ENCODE measurements at places on chromosomes 12 and 14. TPM values are rescaled to one million over a fixed set of nuclear protein-coding genes. Genes with fewer than 3 reads are reported as not detected.

FOXM1 gene
- 7.3 TPM for total RNA-seq

DNA sequence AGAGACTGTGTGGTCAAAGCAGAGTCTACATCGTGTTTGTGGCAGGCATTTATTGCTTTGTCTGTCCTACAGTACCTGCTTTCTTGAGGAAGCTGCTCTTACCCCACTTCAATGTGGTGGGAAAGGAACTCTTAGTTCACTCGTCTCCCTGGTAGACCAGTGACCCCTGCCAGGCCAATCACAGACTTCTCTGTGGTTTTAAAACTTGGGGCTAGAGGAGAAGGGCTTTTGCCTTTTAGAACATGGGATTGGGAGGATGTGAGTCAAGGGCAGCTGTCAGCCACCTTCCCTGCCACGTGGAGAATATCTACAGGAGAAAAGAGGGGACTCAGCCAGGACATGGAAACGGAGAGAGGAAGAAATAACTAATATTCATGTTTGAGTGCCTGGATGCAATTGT lies 36.8 kb upstream of the TMED10 start:
- H3K4me3 ChIP-seq, result no peak overlapping the region
- no peak for DNase-seq
- H3K27me3 ChIP-seq, result no peaks in the 10 kb centered on the region
- no peak overlapping the region for H3K27ac ChIP-seq
- no peaks in the 10 kb centered on the region for H3K36me3 ChIP-seq
- H3K4me1 ChIP-seq, result no peaks in the 10 kb centered on the region

- H3K27ac ChIP-seq, result no peak overlapping the region
- H3K4me3 ChIP-seq, result no peak overlapping the region
- DNase-seq, result no peak
- H3K4me1 ChIP-seq, result no peaks in the 10 kb centered on the region
- no peaks in the 10 kb centered on the region for H3K27me3 ChIP-seq
Measured at GRCh38 chr12:50647031-50647430, 116.9 kb upstream of the ATF1 start.

- no peak overlapping the region for H3K4me3 ChIP-seq
- H3K4me1 ChIP-seq, result peaks cover 3% of the 10 kb centered on the region
- H3K36me3 ChIP-seq, result peaks cover 4% of the 10 kb centered on the region
Measured at GRCh38 chr14:74495356-74495755, 1.8 kb downstream of the ISCA2 start.

GRCh38 chr12:88418856-88419497 lies 161.3 kb downstream of the KITLG start:
- peak; percentile 64 for DNase-seq
- H3K4me3 ChIP-seq, result peak overlapping the region; percentile 50
- no peaks in the 10 kb centered on the region for H3K27me3 ChIP-seq
- H3K4me1 ChIP-seq, result peaks cover 9% of the 10 kb centered on the region
- peak overlapping the region; percentile 13 for H3K27ac ChIP-seq
- H3K36me3 ChIP-seq, result no peaks in the 10 kb centered on the region

- no peak overlapping the region for H3K4me3 ChIP-seq
- no peaks in the 10 kb centered on the region for H3K27me3 ChIP-seq
- no peaks in the 10 kb centered on the region for H3K4me1 ChIP-seq
- DNase-seq, result no peak
- H3K27ac ChIP-seq, result no peak overlapping the region
Measured at GRCh38 chr12:29676676-29677075, 107.1 kb downstream of the TMTC1 start.

OR6S1 gene
- not detected for total RNA-seq

TMEM253 gene
- total RNA-seq, result not detected

- no peaks in the 10 kb centered on the region for H3K36me3 ChIP-seq
- H3K27ac ChIP-seq, result no peak overlapping the region
- H3K27me3 ChIP-seq, result no peaks in the 10 kb centered on the region
- no peak for DNase-seq
- H3K4me3 ChIP-seq, result no peak overlapping the region
- no peaks in the 10 kb centered on the region for H3K4me1 ChIP-seq
Measured at GRCh38 chr12:38831715-38832114, 73.7 kb downstream of the CPNE8 start.

- H3K27ac ChIP-seq, result peak overlapping the region; percentile 87
- peak; percentile 76 for DNase-seq
- peaks cover 10% of the 10 kb centered on the region for H3K4me1 ChIP-seq
- H3K27me3 ChIP-seq, result no peaks in the 10 kb centered on the region
Measured at GRCh38 chr12:106248312-106248845, 559 bp upstream of the CKAP4 start.

DNA sequence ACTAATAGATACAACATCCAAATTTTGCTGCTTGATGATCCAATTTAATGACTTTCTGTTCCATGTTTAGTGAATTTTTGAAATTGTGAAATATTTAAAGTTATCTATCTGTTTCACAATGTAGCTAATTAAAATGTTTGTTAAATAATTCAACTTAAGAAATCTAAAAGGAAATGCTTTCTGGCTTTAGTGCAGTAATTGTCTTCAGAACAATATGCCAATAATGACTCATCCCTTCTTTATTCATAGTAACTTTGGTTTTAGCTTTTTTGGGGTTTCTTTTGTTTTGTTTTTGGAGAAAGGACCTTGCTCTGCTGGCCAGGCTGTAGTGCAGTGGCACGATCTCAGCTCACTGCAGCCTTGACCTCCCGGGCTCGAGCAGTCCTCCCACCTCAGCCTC lies 479.2 kb upstream of the RGS6 start:
- H3K27ac ChIP-seq, result no peak overlapping the region
- DNase-seq, result no peak
- H3K27me3 ChIP-seq, result no peaks in the 10 kb centered on the region

GRCh38 chr14:103923863-103924262 lies 4.4 kb upstream of the TDRD9 start:
- no peaks in the 10 kb centered on the region for H3K27me3 ChIP-seq
- H3K27ac ChIP-seq, result no peak overlapping the region
- no peak overlapping the region for H3K4me3 ChIP-seq
